T-helper 2 cell treated with Interferon-gamma antibody and Interleukin-4, amounts not matched to agents 100 ng/mL and 5 ng/mL, for 36 hours (primary cell): ENCODE measurements at places on chromosomes 3 and 15. TPM values are rescaled to one million over a fixed set of nuclear protein-coding genes. Genes with fewer than 3 reads are reported as not detected.

The SOX14 gene
- not detected in 2 replicates for total RNA-seq

The ALPK3 gene
- total RNA-seq: 0.30 and 0.80 TPM in 2 replicates

The PEX5L gene
- total RNA-seq: 0.57 TPM in 1 of 2 replicates, not detected in the other

The P2RY1 gene
- total RNA-seq: 1.7 and 2.2 TPM in 2 replicates
